IPS DF 6.9 (cell line): ENCODE measurements at places on chromosomes 16 and 17.

GRCh38 chr16:81861503-81861902 is 82.4 kb downstream of the PLCG2 start:
- DNase-seq, result no peak

DNA sequence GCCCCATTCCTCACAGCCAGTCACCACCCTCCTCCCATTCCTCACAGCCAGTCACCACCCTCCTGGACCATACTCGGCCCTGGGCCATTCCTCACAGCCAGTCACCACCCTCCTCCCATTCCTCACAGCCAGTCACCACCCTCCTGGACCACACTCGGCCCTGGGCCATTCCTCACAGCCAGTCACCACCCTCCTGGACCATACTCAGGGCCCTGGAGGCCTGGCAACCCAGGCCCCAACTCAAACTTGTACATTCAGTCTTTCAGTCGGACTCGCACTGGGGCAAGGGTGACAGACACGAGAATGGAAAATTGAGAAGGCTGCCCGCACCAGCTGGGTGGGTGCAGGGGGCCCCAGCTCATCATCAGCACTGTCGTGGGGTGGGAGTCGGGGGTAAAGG is 30.4 kb upstream of the FOXK2 start:
- no peak for DNase-seq

- peak; percentile 55 for DNase-seq
These were observed 7.4 kb upstream of the FLYWCH1 start for GRCh38 chr16:2904100-2904921.

DNA sequence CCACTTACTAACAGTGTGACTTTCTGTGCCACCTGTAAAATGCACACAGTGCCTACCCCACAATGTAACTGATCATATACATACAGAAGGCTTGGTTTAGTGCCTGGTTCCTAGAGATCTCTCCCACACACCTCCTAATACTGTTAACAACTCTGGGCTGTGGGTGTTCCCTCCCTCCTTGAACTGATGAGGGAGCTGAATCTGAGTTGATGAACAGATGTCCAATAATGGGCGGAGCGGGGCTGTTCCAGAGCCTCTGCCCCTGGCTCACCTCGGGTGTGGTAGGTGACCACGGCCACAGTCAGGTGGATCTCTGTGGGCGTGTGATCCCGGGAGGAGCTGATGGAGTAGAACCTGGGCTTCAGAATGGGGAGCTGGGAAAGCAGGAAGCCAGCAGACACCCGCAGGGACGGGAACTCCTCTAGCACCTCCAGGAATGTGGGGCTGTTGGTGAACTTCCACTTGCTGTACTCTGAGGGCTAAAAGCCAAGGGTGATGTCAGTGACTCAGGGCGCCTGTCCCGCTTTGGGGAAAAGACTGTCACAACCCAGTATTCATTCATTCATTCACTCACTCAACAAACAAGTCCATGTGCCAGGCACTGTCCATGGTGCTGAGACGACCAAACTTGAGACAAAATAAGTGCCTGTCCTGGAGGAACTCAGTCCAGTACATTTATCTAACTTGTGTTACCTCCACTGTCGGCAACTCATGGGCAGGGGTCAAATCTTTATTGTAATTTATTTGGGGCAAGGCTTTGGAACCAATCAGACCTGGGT is 37.6 kb downstream of the NOS2 start:
- no peak for DNase-seq

DNA sequence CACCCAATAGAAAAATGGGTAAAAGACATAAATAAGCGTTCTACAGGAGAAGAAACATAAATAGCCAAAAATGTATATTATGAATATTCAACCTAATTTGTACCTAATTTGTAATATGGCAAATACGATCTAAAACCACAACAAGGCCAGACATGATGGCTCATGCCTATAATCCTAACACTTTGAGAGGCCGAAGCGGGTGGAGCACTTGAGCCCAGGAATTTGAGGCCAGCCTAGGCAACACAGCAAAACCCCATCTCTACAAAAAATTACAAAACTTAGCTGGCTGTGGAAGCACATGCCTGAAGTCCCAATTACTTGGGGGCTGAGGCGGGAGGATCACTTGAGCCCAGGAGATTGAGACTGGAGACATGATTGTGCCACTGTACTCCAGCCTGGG is 30.1 kb downstream of the CRLF3 start:
- DNase-seq, result no peak

DNA sequence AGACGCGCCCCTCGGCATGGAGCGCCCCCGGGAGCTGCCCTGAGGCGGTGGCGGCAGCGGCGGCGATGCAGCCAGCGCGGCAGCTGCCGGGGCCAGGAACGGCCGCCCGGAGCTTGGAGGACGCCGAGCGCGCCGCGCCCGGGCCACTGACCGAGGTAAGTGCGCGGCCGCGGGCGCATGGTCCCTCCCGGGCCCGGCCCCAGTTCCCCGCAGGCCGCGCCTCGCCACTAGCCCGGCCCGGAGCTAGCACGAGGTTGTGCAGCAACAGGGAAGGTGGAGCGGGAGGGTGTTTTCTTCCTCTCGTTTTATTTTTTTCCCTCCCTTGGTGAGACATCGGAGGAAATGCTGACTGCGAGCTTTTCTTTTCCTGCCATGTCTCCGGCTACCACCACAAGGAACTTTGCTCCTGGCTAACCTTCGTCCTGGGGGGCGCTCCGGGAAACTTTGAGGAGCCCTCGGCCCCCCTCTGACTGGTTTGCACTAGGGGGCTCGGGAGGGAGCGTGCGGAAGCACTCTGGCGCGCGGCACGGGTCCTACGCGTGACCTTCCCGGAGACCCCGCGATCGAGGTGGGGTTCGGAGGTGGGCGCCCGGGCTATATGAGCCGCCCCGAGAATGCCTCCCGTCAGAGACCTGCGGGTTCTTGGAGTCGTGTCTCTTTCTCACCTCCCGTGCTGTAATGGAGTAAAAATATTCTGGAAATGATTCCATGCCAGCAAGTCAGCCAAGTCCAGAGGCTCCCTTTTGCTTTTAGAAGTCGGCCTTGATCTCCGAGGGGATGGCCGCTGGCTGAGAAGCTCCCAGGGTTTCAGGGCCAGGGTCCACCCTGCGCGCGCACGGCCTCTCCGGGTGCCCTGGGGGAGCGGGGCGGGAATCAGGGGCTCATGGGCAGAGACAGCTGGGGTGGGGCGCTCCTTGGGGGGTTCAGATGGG is 868 bp downstream of the KCNJ12 start:
- DNase-seq, result no peak

GRCh38 chr16:86948046-86948445 is 369.1 kb downstream of the C16orf95 start:
- DNase-seq, result no peak

DNA sequence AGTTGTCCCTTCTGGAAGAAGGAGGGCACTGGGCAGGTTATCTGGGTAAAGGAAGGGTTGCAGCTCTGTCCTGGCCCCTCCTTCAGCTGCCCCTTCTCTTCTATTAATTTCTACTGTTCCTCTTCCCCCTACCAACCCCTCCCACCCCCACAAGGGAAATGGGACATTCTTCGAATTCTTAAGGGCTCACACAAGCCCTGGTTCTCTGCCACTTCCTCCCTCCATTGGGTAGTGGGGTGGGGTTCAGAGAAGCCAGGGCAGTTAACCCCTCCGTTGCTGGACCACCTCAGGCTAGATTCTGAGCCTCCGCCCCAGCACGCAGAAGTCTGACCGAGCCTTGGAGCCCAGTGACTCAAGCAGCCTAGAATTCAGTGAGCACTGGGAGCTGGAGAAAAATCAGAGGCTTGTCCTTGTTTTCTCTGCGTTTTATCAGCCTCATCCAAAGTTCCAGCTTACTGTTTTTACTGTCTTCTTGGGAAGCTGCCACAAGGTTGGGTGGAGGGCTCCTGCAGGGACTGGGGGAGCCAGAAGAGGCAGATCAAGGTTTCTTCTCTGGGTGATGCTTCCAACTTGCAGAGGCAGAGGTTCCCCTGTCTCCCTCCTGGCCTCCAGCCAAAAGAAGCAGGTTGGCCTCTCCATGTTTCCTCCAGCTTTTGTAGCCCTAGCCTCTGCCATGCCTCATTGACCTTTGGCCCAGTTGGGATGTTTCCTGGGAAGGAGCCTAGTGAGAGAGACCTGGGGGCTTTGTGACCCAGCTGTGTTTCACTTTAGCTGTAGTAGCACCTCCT is 10.2 kb downstream of the LASP1 start:
- DNase-seq, result peak; percentile 82

GRCh38 chr16:23990507-23990906 is 154.7 kb downstream of the PRKCB start:
- DNase-seq, result no peak

GRCh38 chr16:27620541-27620940 is 70.6 kb downstream of the KATNIP start:
- DNase-seq, result no peak

DNA sequence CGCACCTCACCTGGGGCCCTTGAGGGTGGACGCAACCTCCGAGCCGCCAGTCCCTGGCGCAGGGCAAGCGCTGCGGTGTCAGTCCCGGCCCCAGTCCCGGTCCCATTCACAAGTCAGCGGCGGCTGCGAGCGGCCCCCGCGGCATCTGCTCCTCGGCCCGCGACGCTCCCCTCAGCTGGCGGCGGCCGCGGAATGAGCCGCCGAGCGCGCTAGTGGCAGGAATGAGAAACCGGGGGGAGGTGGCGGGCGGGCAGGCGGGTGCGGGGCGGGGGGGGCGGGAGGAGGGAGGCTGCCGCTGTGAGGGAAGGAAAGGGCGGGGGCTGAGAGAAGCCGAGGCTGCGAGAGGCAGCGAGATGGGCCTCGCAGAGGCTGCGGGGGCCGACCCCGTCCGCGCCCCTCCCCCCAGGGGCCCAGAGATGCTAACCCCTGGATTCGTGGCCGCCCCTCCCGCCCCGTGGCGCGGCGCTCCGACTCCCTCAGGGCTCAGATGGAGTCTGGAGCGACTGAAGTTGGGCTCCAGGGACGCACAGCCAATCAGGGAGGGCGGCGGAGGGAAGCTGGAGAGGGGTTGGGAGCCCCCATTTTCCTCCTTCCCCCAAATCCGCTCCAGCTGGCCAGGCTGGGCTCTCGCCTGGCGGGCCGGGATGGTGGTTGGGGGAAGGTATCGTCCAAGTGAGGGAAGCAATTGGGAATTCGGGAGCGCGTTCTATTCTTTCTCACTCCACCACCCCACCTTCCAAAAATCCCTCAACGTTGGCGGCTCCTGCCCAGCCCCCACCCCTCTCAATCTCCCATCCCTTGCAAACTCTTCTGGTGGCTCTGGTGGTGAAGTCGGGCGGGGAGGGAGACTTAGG is at the start of gene CDH11:
Gene CDH11, minus strand, starts transcription at position 194 of the 854 bp plus-strand sequence. CDS start 117,194 bp downstream, outside the sequence.
- DNase-seq, result no peak

GRCh38 chr16:3171855-3172593 is 16.0 kb upstream of the OR1F1 start:
- DNase-seq, result no peak
